ENCODE measurements at places on chromosomes 4 and X. TPM values are rescaled to one million over a fixed set of nuclear protein-coding genes. Genes with fewer than 3 reads are reported as not detected.

Gene CD99L2
- 5.3 TPM for total RNA-seq

GRCh38 chr4:84726356-84726755, 143.4 kb downstream of the CDS1 start:
- H3K36me3 ChIP-seq, result no peaks in the 10 kb centered on the region
- H3K4me3 ChIP-seq, result no peak overlapping the region
- no peaks in the 10 kb centered on the region for H3K4me1 ChIP-seq
- H3K27me3 ChIP-seq, result no peaks in the 10 kb centered on the region
- H3K27ac ChIP-seq, result no peak overlapping the region

GRCh38 chr4:114539985-114540384, 58.6 kb upstream of the UGT8 start:
- no peak overlapping the region for H3K4me3 ChIP-seq
- no peaks in the 10 kb centered on the region for H3K27me3 ChIP-seq
- no peak overlapping the region for H3K27ac ChIP-seq
- H3K36me3 ChIP-seq, result no peaks in the 10 kb centered on the region

- no peaks in the 10 kb centered on the region for H3K27me3 ChIP-seq
- no peak overlapping the region for H3K27ac ChIP-seq
- H3K36me3 ChIP-seq, result peaks cover 5% of the 10 kb centered on the region
- no peak overlapping the region for H3K4me3 ChIP-seq
- DNase-seq, result no peak
Observed at GRCh38 chrX:132393485-132393884, 95.4 kb downstream of the MBNL3 start.

GRCh38 chr4:113684534-113685091, 76.9 kb downstream of the CAMK2D start:
- H3K4me3 ChIP-seq, result no peak overlapping the region
- H3K4me1 ChIP-seq, result peaks cover 14% of the 10 kb centered on the region
- peak overlapping the region; percentile 10 for H3K27ac ChIP-seq
- H3K27me3 ChIP-seq, result no peaks in the 10 kb centered on the region
- no peaks in the 10 kb centered on the region for H3K36me3 ChIP-seq

DNA sequence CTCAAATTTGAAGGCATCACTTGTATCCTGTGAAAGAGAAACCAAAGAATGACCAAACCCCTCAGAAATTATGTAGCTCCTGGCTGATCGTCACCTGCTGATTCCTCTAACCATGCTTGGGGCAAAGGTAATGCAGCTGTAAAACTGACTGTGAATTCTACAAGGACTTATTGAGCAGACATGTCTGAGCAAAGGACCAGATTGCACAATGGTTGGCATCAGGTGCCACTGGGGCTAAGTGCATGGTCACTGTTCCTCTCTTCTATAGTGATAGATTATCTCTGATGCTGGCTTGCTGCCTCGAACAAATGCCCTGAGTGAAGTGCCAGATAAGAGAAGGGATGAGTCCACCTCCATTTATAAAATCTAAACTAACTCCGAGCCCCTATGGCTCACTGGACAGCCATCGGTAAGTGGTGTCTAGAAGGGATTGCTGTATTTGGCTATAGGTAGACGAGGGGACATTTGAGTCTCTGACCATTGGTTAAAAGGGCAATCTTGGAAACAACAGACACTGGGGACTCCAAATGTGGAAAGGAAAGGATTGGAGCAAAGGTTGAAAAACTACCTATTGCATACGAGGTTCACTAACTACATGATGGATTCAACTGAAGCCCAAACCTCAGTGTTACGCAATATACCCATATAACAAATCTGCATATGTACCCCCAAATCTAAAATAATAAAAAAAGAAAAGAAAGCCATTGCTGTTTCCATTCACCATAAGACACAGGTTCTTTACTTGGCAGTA, 110.7 kb upstream of the IGSF1 start:
- DNase-seq, result no peak
- no peaks in the 10 kb centered on the region for H3K4me1 ChIP-seq
- H3K27ac ChIP-seq, result no peak overlapping the region
- no peaks in the 10 kb centered on the region for H3K36me3 ChIP-seq
- H3K27me3 ChIP-seq, result no peaks in the 10 kb centered on the region
